Naive thymus-derived CD4-positive, alpha-beta T cell (primary cell): ENCODE measurements at places on chromosomes 2 and 18.
A peak's percentile ranks its signal among the peaks of the same experiment; 100 is the strongest.

- DNase-seq: no peak
These were observed 18.1 kb upstream of the TMEM237 start for GRCh38 chr2:201661366-201661765.

DNA sequence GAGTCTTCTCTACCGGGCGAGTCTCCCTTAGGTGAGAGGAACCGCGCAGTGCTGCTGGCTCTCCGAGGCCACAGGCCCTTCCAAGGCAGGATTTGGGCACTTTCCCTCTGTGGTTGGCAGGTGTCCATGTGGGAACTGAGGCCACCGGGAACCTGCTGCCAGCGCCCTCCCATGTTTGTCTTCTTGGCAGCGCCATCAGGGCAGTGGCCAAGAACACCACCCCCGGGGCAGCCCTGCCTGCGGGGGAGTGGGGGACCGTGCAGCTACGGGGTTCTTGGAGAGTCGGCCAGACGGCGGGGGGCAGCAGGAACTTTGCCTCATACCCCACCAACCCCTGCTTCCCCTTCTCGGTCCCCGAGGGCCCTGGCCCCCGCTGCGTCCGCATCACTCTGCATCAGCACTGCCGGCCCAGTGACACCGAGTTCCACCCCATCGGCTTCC is 10.0 kb downstream of the CAPN10 start:
- no peak for DNase-seq

DNA sequence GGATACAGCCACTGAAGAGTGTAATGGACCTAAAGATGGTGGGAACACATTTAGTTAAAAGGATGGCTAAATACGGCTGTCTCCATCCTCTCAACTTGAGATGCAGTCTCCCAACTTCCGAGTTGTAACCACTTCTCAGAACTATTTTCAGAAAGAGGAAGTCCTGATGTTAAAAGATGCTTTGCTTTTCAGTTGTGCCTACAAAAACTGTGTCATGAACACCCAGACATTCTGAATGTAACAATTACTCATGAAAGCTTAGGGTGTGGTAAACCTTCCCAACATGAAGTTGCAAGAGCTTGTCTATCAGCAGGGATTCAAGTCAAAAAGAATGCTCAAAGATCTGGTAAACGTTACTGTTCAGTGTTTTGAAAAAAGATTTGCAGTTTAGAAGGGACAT is 147.9 kb downstream of the DOCK10 start:
- peak; percentile 10 for DNase-seq

DNA sequence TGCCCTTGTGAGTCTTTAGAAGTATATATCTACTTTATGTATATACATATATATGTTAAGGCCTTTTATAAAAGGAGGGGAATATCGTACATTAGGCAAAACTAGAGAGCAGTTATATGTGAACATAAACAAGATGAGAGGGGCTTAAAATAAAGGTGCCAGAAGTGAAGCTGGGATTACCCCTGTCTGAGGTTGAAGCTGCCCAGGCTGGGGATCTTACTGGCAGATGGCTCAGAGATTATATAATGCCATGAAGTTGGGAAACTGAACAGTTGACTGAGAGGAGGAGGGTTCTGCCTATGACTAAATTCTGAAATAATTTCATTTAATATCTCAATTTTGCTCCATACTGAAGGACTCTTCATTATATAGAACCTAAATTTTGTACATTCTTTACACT is 6.0 kb downstream of the PNO1 start:
- no peak for DNase-seq

- DNase-seq: no peak
These were observed 1.1 kb downstream of the COPS9 start for GRCh38 chr2:240134956-240135520.

- no peak for DNase-seq
These were observed 75.1 kb upstream of the NT5C1B start for GRCh38 chr2:18664421-18664820.

GRCh38 chr18:40949114-40949950 is 1005.7 kb upstream of the PIK3C3 start:
- DNase-seq: no peak

- DNase-seq: no peak
These were observed 17.1 kb downstream of the DPP4 start for GRCh38 chr2:162056796-162057399.

DNA sequence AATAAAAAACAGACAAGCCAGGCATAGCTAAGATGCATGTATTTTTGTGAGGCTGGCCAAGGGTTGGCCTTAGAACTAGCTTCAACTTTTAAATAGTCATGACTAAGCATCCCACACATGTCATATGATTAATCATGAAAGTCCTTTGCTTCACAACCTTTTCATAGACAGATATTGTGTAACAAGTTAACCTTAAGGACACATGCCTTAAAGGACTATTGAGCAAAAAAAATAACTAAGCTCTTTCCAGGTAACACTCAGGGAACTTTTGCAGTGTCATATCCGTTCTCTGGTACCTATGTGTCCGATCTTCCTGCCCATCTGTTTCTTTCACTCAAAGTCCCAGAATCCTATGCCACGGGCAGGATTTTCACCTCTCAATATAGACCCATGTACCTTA is 498.4 kb downstream of the STK39 start:
- no peak for DNase-seq

DNA sequence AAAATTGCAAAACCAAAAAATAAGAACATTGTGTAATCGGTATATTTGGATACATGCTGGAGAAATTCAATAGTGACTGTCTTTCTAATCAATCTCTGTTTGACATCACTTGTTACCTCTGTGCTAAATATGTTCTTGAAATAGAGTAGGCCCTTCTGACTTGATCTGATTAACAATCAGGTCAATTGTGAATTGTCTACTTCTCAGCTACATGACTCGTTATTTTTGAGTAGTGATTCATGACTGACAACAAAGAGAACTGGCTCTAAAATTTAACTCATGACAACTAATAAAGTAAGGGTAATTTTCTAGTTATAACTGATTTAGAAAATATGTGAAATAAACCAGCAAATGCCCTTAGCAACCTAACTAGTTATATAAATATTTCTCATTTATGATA is 312.1 kb downstream of the TMX3 start:
- DNase-seq: no peak

DNA sequence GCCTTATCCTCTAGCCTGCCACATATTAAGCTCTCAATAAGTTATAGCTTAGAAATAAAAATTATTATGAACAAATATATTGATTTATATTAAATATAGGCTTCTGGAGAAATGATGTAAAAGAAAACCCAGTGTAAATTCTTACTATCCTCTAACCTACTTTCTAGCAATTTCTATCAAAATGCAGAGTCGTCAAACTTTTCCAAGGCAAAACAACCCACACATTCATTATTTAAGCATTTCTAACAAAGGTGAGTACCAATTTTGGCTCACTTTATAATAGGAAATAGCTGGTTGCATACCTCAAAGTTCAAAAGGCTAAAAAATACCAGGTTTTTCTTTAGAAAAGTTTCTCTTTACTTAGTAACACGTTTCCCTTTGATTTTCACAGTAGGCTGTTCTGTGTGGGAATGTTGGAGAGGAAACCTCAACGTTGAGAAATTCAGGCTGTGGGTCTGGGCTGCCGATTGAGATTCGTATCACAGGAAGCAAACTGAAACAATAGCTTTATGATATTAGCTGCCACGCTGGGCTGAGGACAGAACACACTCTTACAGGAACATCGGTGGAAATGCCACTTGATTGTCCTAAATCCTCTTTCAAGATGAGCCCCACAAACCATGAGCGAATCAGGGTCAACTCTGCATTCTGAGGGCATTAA is 53.0 kb downstream of the EPAS1 start:
- DNase-seq: no peak

DNA sequence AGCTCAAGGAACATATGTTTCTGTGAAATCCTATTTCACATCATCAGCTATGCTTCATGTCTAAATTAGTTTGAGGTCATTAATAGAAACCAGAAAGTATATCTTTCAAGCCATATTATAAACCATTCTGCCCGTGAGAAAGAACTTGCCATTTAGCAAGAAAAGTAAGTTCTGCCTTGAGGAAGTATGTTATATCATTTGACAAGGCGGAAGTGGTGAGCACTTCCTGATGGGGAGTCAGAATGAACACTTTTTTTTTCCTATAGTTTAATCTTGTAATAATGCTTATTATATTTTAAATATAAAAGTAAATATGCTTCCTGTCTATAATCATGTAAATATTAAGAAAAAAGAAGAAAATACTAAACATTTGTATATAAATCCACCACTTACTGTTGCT is 39.3 kb upstream of the NRXN1 start:
- DNase-seq: no peak

- DNase-seq: peak; percentile 4
These were observed 32.7 kb upstream of the GPC1 start for GRCh38 chr2:240402566-240403272.

GRCh38 chr2:83055376-83056010 is 1403.6 kb downstream of the SUCLG1 start:
- DNase-seq: no peak

DNA sequence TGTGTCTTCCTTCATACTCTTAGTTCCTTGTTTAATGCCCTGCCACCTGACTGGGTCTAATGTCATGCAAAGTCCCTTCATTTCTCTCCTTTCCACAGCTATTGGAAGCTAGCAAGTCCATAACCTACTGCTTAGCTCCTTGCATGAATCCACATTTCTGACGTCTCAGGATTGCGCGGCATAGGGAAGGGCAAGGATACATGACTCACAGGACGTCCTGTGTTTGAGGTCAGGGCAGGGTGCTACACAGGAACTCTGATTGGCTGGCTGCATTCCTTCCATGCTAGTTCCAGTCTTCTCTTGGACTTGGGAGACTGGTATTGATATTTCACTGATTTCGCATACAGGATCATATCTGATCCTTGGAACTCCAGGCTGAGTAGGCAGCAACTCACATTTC is 137.9 kb downstream of the CDH2 start:
- no peak for DNase-seq

DNA sequence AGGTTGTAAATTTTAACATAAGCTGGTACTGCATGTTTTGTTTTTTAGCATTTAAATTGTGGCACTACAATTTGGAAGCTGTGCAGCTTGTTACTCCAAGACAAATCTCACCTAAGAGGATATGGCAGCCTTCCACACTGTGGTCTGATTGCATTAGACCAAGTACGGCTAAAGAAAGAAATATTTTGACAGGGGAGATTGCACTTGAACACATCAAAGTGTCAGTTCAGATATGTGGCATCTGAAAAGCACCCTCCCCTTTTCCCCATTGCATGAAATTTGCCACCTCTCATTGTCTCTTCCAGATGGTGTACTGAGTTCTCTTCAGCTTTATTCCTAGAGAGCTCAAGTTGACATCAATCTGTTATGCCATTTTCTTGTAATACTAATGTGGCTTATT is 295.9 kb downstream of the ERBB4 start:
- DNase-seq: no peak
